Fibroblast of skin of left biceps (primary cell): ENCODE measurements at places on chromosomes 2 and 18.

DNA sequence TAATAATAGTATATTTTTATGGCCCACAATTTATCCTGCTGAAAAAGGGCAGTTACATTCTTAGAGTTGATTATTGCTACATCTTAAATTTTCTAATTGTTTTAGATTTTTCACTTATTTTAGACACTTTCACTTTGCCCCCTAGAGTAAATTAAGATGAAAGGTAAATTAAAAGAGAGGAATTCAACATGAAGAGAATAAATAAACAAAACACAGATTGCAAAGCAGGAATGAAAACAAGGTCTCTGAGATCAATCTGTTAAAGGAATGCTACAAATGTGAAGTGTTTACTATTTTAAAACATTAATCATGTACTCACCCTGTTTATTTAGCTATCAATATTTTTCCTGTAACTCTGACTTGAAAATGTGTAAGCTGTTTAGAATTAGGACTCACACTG lies 113.5 kb upstream of the ETAA1 start:
- DNase-seq: no peak

- DNase-seq: no peak
Observed at GRCh38 chr2:160914217-160914616, 246.0 kb upstream of the TANK start.

GRCh38 chr18:22765896-22766295 lies 167.2 kb upstream of the RBBP8 start:
- no peak for DNase-seq

- DNase-seq: no peak
Observed at GRCh38 chr2:114192362-114192761, 250.1 kb upstream of the DPP10 start.
